ENCODE measurements at places on chromosomes 7 and 10.

DNA sequence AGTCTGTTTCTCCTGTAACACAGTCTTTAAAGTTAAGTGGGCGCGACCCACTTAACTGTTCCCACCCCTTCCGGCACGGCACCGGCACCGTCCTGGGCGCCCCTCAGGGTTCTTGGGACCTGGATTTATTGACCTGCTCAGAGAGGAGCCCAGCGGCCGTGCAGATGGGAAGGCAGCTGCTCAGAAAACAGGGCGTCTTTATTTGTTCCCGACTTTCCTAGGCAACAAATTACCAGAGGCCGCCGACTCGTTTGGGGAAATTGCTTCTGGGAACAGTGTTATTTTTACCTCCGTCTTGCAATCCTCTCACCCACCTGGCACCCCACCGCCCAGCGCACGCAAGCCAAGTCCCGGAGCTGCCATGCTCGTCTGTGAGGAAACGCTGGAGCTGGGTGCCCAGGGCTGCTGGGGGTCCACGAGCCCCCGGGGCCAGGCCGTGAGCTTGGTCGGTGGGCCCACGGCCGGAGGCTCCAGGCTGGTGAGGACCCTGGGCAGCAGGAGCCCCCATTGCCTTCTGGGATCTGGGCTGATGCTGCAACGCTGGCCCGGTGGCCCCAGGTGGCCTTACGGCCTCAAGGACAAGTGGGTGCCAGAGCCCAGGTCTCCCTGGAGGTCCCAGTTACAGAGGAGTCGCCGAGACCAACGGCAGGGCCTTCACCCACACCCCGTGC, 14.9 kb upstream of the ADGRA1 start:
- DNase-seq: no peak

DNA sequence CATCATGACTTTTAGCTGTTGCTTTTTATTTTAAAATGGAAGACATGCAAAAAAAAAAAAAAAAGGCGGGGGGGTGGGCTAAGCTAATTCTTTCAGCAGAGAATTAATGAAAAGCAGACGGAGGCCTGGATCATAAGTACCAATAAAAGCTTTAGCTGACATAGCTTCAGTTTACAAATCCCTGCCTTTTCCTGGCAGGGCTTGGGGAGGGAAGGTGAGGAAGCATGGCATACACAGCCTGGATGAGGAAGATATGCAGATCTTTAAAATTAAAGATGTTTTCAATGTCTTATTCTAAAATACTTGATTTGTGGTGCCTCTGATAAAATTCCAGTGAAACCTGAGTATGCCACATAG, 57.0 kb downstream of the ICA1 start:
- DNase-seq: no peak

- DNase-seq: peak; percentile 31
Observed at GRCh38 chr7:41503438-41503837, 199.5 kb downstream of the INHBA start.

- no peak for DNase-seq
Observed at GRCh38 chr10:11300026-11300425, 282.4 kb downstream of the CELF2 start.

DNA sequence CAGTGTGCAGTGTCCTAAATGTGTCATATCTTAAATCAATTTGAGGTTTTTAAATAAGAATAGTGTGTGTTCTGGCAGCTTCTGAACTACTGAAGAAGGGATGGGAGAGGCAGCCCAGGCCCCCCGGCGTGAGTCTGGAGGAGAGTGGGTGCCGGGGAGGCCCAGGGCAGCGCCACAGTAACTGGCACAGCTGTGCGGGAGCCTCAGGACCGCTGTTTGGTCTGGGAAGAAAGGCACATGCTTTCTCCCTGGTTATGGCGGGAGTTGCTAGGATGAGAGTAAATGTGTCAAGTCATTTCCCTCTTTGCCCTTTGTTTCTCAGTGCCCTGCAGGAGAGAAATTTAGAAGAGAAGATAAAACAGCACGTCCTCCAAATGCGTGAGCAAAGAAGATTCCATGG, 31.9 kb upstream of the PWWP2B start:
- no peak for DNase-seq

- no peak for DNase-seq
Observed at GRCh38 chr10:28253169-28253785, 49.6 kb downstream of the MPP7 start.

- DNase-seq: no peak
Observed at GRCh38 chr10:123938890-123939289, 47.3 kb upstream of the CPXM2 start.

DNA sequence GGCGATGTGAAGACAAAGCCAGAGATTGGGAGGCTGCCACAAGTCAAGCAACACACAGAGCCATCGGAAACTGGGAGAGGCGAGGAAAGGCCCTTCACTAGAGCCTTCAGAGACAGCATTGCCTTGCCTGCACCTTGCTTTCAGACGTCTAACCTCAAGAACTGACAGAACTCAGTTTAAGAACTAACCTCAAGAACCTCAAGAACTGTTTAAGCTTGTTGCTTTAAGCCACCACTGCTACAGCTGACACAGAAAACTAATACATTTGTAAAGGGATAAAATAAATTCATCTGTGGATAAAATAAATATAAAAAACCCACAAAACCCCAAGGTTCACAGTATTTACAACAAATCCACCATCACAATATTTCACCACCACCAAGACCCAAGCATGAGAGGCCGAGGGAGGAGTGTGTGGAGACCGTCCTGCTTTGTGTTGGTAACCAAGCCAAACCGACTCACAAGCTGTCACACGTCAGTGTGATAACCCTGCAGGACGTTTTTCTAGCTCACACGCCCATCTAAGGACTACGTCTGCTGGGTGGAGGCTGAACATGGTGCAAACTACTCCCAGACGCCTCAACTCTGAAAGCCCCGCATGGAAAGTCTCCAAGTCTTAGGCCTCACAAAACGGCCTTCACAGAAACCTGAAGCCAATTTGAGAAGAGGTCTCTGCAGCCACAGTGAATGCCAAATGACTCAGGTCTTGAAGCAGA, 116.8 kb downstream of the ABLIM1 start:
- peak; percentile 89 for DNase-seq

DNA sequence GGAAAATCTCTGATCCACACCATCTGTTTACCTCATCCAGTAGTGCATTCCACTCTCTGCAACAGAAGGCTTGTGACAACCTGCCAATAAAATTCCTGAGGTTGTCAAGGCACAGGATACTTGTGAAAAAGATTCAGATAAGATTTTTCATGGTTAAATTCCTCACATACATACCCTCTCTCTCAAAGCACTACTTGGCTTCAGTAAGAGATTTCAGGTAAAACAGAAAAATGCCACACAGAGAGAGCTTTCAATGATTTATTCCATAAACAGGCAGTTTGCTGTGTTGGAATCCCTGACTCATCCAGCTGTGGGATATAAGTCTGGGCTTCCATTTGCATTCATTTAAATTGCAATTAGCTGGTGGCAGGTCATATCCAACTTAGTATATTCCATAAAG, 99.7 kb upstream of the CAV2 start:
- DNase-seq: peak; percentile 70

DNA sequence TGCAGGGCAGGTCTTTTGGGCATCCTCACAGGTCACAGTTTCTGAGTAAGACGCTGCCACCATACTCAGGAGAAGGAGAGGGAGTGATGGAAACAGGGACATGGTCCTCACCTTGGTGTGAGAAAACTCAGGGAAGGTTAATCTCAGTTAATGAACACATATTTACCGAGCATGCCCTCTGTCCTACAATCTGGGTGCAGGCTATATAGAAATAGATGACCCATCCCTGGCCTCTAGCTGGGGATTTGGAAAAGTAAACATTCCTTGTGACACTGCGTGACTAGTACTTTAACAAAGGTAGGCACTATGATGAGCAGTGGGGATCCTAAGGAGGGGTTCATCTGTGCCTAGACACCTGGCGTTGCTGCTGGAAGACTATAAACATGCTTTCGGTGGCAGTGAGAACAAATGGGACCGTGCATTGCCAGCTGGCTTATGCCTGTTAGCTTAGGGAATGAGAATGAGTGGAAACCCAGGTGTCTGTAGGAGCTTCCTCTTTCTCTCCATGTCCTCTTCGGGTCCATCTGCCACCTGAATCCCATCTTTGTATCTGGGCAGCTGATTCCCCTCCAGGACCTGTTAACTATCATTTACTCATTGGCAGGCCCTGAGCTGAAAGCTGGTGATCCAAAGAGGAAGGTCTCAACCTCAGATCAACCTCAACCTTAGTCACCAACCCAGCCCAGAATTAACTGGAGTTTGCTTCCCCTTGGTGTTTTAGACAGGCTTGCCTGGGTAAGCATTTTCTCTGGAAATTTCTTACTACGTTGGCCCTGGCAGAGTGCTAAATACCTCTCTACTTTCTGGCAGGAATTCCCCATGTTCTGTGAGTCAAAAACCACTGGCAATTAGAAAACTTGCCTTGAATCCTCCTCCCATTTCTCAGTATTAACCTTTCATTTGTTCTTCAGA, 794 bp downstream of the MBL2 start:
- DNase-seq: peak; percentile 59

DNA sequence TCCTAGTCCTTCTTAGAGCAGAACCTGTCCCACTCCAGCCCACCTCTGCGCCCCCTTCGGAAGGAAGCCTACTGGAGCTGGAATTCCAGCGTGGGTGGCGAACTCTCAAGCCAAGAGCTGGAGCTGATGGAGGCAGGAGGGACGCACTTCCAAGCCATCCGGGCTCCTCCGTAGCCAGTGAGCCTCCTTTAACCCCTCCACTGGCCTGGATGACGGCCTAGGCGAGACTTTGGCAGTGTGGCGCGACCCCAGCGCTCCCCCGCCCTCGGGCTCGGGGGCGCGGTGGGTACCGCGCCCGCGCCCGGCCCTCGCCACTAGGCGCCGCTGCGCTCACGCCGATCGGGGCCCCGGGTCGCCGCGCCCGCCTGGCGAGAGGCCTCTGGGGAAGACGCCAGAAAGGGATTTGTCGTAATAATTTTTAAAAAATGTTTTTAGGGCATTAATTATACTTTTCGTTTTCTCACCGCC, 5.1 kb upstream of the EMX2 start:
- DNase-seq: no peak

DNA sequence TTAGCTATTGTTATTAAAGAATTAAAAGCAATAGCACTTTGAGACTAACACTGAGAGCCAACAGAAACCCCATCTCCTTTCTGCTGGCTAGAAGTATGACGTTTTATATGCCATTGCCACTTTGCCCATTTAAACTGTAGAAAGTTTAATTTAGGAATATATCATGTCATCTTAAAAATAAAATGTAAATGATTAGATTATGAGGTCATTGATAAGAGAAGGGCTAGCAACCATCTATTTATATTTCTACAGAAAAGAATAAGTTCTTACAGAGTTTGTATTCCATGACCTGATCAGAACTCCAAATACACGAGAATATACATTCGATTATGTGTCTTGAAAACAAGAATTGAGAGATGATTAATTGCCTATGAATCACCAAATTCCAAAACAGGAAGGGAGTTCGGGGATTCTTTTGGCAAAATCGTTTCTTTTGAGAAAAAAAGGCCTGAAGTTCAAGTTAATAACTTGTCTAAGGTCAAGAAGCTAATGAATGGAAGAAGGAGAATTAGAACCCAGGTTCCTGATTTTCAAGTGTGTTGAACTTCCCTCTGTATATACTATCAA, 227.0 kb downstream of the TRIL start:
- DNase-seq: no peak

- DNase-seq: no peak
Observed at GRCh38 chr10:14549496-14549895, 218.8 kb upstream of the FRMD4A start.

DNA sequence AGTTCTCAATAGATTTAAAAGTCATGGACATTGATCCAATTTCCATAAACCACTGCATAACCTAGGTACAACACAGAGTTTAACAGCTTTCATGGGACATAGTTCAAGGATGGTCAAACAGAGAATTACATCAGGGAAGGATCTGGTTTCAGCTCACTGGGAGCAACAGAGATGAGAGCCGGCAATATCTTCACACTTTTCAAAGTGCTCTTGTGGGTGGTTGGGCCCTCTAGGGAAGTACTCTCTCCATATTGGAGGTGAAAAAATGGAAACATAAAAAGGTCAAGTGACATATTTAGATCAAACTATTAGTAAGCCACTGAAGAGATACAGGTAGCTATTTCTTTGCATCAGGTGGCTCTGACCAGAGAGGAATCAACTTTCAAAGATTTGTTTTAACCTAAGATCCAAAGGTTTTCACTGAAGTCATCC, 61.8 kb upstream of the LRRN3 start:
- DNase-seq: no peak

DNA sequence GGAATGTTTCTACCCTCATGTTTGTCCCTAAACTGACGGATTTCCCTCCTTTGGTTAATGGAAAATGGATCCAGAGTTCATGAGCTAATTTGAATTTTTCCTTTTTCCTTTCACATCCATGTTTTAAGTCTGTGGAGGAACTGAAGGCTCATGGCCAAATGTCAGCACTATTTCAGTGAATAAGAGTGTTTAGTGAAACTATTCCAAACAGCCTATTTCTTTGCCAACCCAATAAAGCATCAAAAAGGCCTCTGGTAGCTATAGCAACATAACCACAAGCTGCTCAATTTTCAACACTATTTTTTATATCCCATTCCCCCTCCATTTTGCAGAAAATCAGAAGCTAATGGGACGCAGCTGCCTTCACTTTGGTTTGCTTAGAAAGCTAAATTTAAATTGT, 1454.1 kb downstream of the GATA3 start:
- no peak for DNase-seq

- DNase-seq: peak; percentile 56
Observed at GRCh38 chr10:114686013-114686412, 27.9 kb upstream of the ABLIM1 start.

- no peak for DNase-seq
Observed at GRCh38 chr7:45106-46090, 147.0 kb upstream of the FAM20C start.

GRCh38 chr7:2488272-2488645, 12.1 kb upstream of the GRIFIN start:
- DNase-seq: no peak

DNA sequence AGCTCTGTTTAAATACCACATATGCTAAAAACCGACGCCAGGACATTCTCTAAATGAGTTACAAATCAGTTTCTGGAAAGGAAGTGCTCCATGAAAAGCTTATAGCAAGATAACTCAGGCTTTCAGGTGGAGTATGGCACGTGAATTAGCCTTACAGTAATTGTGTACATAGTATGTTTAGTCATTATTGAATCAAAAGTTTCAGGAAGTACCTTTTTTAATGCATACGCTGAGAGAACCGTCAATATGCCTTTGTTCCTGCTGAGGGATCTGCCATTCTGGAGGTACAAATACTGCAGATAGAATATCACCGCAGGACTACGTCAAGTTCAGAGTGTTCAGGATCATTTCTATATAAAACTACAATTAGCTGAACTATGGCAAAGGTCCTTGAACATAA, 45.7 kb downstream of the ANKMY2 start:
- no peak for DNase-seq

DNA sequence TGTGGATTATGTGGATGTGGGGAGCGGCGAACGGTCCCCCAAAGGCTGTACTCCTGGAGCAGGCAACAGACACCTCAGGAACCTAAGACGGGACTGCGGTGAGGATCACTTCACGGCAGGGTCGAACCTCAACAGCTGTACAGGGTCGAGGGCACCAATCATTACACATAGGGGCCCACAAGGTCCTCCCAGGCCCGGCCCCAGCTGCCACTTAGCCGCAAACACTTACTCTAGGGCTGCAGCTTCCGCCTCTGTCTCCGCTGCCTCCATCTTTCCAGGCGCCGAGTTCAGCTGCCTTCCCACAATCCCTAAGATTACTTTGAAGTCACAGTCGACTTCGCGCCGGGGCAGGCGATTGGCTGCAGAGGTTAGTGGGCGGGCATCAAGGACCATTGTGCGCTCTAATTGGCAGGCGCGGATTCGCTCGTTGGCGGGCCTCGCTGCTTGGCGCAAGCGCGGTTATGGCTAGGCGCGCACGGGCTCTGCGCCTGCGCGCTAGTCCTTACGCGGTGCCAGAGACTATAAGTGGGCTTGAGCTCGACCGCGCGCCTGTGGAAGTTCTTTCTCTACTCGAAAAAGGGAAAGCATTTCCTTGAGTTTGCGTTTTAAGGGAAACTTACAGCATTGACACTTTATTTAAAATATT, at the start of gene ZWINT:
Gene ZWINT (minus strand): TSS at position 293 of the 646 bp plus-strand sequence. CDS start 23 bp downstream, at position 270.
- peak; percentile 95 for DNase-seq
